Stimulated activated CD8-positive, alpha-beta memory T cell treated with anti-CD3 and anti-CD28 coated beads, Interleukin-4, amount 100 ng/mL, for 4 hours (primary cell): ENCODE measurements at places on chromosomes 12 and 14.

- no peak for DNase-seq
Measured at GRCh38 chr12:43143278-43143677, 408.7 kb downstream of the ADAMTS20 start.

- DNase-seq: no peak
Measured at GRCh38 chr14:69045857-69046475, 66.9 kb upstream of the ACTN1 start.

DNA sequence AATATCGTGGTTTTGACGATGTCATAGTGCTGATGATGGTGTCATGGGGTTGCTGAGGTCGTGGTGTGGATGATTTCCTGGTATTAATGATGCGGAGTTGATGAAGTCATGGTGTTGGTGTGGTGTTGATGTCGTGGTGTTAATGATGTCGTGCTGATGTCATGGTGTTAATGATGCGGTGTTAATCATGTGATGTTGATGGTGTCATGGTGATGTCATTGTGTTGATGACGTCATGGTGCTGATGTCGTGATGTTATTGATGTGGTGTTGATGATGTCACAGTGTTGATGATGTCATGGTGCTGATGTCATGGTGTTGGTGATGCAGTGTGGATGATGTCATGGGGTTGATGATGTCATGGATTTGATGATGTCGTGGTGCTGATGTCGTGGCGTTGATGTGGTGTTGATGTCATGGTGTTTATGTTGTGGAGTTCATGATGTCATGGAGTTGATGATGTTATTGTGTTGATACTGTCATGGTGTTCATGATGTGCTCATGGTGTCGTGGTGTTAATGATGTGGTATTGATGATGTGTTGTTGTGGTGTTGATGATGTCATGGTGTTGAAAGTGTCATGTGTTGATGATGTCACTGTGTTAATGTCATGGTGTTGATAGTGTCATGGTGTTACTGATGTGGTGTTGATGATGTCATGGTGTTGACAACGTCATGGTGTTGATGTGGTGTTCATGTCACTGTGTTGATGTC, 48.5 kb upstream of the RIMBP2 start:
- DNase-seq: no peak

GRCh38 chr14:85313560-85314207, 216.3 kb upstream of the FLRT2 start:
- no peak for DNase-seq

DNA sequence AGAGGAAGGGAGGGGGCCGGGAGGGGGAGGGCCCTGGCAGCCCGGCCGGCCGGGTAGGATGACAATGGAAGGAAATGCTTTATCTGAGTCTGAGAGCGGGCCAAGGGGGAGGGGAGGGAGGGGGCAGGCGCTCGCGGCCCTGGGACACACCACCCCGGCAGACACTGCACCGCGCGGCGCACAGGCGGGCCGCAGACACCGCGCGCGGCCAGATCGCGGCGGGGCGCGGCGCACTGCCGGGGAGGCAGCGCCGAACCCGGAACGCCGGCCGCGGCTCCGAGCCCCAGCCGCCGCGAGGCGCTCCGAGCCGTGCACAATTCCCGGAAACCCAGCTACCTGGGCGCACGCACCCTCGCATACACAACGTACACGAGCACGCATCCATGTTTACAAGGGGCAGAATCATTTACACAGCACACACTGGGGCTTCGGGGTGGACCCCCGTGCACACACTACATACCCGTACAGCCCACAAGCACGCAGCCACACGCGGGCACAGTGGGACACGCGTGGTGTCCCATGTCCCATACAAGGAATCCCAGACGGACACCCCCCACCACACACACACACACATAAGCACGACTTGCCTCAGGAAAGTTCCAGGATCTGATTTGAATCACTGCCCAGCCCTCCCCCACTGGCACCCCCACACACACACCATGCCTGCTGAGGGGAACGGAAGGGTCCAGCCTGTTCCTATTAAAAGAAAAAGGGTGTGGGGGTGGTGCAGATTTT, at the start of gene HDAC7:
HDAC7 (minus strand) TSS at position 8 of the 735 bp plus-strand sequence. CDS start 118 bp downstream, outside the sequence.
- DNase-seq: no peak

- no peak for DNase-seq
Measured at GRCh38 chr14:103594265-103594664, 31.5 kb downstream of the COA8 start.

GRCh38 chr12:8950221-8950527, 729 bp upstream of the M6PR start:
- DNase-seq: no peak
